ENCODE measurements at places on chromosomes 11 and 22.

DNA sequence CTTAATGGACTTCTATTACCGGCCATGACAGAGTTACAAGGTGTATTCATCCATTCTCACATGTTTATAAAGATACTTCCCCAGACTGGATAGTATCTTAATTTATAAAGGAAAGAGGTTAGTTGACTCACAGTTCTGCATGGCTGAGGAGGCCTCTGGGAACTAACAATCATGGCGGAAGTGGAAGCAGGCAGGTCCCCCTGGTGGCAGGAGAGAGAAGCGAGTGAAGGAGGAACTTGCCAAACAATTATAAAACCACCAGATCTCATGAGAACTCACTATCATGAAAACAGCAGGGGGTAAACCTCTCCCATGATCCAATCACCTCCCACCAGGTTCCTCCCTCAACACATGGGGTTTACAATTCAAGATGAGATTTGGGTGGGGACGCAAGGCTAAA, 170.0 kb upstream of the PDGFD start:
- DNase-seq, result no peak

GRCh38 chr11:66932543-66932942, 25.6 kb downstream of the PC start:
- DNase-seq, result no peak

DNA sequence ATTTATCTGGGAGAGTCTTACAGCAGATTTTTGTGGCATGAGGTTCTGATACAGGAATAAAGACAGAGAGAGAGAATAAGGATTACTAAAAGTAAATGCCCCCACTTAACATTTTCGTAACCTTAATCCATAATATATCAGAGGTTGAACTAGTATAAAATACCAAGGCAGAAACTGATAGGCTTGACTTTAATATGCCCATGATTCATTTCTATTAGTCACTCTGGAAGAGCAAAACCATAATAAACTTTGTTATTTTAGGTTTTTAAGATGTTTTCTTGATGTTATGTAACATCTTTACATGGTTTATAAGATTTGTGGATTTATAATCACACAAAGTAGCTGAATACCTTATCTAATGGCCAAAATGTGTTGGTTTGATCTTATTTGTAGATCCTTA, 19.1 kb downstream of the GUCY1A2 start:
- DNase-seq, result no peak

- DNase-seq, result peak; percentile 1
Observed at GRCh38 chr22:49971232-49972162, 10.9 kb downstream of the PIM3 start.

GRCh38 chr22:42645341-42645937, 3.8 kb downstream of the CYB5R3 start:
- no peak for DNase-seq

- no peak for DNase-seq
Observed at GRCh38 chr22:22352371-22352999, 107.9 kb downstream of the VPREB1 start.

- peak; percentile 63 for DNase-seq
Observed at GRCh38 chr11:32374261-32374711, 61.1 kb downstream of the WT1 start.

DNA sequence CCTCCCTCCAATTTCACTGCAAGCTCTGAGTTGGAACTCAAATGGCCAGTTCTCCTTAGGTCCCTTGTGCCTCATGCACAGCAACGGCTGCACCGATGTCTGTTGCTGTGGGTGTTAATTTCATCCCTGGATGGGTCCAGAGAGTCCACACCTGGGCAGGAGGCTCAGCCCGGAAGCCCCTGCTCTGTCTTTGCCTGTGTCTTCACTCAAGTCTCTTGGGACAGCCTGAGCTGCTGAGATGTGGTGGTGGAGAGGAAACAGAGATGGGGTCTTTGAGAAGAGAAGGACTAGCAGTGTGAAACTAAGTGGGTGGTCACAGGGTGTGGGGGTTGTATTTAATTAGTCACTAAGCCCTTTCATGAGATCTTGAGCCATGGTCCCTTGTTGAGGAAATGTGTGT, 109.3 kb downstream of the NECTIN1 start:
- DNase-seq, result no peak
